ENCODE measurements at places on chromosomes 16 and 17.

GRCh38 chr16:72426386-72426785 is 254.4 kb upstream of the PMFBP1 start:
- DNase-seq: no peak

- no peak for DNase-seq
These were observed 13.8 kb downstream of the ITGB3 start for GRCh38 chr17:47267354-47267828.

DNA sequence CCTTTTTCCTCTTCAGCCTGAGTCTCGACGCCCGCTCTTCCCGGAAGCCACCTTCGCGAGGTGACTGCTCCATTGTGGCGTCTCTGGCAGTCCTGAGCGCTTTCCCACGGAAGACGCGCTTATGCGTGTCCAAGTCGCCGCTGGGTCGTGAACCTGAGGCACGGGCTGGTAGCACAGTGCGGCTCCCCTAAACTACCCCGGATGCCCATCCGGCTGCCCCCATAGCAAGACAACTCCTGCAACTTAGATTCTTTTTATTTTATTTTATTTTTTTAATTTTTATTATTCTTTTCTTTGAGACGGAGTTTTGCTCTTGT is 2.1 kb upstream of the ESRP2 start:
- no peak for DNase-seq

- no peak for DNase-seq
These were observed 6.9 kb downstream of the HOXB4 start for GRCh38 chr17:48571024-48571818.

DNA sequence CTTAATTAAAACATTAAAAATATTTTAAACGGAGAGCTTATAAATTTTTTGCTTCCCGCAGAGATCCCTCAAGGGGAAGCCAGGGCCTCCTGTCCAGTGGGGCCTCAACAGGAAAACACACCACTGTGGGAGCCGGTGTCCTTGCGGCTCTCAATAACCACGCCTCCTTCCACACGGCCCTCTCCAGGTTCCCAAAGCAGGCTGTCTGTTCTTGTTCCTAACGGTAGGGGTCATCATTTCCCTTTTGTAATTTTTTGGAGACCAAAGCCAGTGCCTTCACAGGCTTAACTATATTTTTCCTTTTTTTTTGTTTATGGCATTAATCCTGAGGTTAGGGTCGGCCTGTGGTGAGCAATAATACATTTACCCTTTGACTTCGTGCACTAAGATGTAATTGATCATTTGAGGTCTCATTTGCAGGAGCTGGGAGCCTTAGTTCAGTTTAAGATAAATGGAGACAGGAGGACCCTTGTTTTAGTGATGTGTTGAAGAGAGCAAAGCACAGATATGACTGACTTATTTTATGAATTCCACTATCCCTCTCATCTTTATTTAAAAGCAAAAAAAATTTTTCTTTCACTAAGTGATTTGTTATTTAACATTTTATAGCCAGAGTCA is 77.5 kb upstream of the N4BP1 start:
- DNase-seq: peak; percentile 52

DNA sequence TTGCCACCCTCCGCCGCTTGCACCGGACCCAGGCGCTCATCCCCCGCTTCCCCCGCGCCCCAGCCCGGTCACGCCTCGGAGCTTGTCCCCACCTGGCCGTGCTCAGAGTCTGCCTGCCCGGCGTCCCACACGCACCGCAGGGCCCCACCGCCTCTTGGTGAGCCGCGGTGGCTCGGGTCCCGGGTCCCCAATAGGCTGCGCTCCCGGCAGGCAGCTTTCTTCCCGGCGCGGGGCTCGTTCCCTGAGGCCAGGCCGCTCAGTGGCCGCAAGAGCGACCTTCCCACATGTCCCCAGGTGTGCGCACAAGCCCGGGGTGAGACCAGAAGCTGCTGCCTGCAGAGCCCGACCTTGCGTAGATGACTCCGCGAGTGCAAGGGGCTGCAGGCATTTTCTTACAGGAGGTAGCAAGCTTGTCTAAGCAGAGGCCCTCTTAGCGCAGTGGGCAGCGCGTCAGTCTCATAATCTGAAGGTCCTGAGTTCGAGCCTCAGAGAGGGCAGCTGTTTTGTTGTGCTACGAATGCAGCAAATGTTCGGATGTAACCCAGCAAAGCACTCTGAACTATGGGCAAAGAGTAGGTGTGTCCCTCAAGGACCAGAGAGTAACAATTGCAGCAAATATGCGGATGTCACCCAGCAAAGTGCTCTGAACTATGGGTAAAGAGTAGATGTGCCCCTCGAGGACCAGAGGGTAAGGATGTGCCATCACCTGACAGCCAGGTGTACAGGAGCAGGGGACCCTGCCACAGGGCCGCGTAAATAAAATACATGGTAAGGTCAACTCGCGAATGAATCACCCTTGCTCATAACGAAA is 15.6 kb downstream of the TLE7 start:
- DNase-seq: peak; percentile 65

DNA sequence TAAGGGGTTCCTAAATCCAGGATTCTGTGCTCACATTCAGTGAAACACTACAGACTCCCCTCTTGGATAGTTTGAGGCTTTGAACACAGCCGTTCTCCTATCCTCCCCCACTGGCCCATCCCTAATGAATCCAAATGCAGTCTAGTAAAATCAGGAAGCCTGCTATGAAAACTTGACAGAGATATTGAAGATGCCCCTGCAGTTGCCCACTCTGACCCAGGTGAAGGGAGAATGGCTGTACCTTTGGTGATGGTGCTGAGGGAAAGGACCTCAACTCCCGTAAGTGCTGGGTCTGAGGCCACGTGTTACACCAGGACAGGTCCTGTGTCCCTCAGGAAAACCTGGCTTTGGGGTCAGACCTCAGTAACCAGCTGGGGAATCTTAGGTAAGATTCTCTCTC is 54.4 kb downstream of the SF3B3 start:
- no peak for DNase-seq

DNA sequence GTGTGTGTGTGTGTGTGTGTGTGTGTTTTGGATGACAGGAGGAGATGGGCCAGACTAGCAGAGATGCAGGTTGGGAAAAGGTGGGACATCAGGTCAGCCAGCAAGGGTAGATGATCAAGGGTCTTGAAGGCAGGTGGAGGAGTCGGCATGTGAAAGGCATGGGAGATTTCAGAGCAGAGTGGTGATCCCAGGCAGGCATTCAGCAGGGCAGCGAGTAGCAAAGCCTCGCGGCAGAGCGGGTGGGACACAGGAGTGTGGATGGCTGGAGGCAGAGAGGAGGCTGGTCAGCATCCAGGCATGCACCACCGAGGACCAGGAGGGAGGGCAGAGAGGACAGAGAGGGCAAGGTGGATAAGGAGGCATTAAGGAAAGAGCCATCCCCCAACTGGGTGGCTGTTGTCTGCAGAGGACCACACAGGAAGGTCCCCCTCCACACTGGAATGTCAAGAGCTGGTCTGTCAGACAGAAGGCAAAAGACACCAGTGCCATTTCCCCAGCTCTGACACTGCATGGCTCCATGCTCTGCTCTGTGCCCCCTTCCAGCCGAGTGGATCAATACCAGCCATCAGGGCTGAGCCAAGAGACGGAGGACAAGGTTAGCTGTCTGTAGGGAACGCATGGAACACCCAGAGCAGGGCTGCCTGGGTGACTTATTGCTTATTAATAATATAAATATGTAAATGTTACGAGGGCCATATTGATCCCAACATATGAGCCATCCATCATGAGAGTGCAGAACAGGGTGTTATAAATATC is 74.8 kb upstream of the RPL38 start:
- no peak for DNase-seq

DNA sequence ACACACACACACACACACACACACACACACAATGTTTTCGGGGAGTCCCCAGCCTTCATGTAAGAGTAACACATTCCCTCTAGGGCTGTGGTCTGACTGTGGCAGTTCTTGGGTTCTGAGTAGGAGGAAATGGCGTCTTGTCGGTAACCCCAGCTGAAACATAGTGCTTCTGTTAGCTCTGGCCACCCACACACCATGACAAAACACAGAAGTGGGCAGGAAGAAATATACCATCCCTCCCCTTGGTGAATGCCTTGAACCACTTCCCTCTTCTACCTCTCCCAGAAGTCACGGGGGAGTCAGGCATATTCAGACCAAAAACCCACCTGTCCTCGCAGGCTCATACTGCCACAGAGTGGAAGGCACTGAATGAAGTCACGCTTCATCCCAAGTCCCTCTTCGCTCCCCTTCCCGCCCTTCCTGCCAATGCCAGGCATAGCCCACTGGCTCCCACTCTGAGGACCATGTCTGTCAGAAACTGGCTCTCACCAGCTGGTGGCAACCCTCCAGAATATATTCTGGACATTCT is 11.5 kb downstream of the SLC35B1 start:
- no peak for DNase-seq

GRCh38 chr16:88465387-88465983 is 12.4 kb downstream of the ZFPM1 start:
- no peak for DNase-seq

- DNase-seq: peak; percentile 76
These were observed 17.8 kb upstream of the RAI1 start for GRCh38 chr17:17663160-17664063.

Data from NCI-H748 treated with DMSO at 0.1 percent for 48 hours (cell line).